ENCODE measurements at places on chromosomes 12 and 14.

DNA sequence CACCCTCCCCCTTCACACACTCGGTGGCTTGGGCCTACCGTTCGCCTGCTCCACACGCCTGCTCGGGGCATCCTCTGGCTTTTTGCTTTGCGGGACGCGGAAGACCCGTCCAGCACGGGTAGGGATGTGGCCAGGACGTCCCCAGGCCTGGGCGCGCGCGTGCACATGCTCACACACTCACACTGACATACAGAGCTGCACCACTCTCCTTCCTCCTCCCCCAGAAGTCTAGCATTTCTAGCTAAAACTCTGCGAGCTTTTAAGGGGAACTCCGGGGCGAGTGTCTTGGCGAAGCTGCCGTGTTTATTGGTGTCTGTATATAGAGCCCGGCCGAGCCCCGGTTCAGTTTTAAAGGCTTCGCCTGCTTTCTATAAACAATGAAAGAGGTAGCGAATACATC is 5.0 kb downstream of the TBX5 start:
- DNase-seq: no peak

GRCh38 chr12:82555699-82556098 is 131.0 kb upstream of the TMTC2 start:
- DNase-seq: no peak

DNA sequence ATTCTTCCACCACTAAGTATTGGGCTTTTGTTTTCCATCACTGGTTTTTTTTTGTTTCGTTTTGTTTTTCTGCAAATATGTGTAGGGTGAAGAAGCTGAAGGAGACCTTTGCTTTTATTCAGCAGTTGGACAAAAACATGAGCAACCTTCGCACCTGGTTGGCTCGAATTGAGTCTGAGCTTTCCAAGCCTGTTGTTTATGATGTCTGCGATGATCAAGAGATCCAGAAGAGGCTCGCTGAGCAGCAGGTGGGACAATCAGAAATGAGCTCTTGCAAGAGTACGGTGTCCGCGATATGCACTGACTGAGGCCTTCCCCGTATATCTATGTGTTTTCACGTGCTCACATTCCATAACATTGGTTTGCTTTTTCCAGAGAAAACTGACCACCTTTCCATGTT is 91.5 kb downstream of the ESR2 start:
- DNase-seq: no peak

DNA sequence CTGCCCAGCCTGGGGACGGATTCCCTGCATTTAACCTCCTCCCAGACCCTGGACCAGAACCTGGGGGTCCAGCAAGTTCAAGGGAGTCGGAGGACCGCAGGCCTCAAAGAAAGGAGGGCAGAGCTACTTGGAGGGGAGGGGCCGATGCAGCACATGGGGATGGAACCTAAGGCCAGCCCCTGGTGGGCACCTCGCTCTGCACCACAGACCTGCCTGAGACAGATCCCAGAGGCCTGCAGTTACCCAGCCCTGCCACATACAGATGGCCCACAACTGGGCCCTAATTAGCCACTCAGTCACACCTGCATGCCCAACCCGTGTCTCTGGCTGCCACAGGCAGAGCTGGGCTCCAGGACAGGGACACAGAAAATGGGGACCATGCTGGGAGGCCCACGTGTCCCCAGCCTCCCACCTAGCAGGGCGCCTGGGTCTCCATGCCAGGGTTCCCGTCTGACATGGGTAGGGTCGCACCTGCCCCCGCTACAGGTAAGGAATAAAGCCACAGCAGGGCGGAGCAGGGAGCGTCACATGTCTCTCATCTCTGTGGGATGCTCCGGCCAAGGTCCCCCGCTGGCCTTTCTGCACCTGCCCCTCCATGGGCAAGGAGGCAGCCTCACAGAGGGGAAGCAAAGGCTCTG is 16.7 kb downstream of the AKT1 start:
- no peak for DNase-seq

GRCh38 chr12:12056951-12057350 is 13.8 kb upstream of the BCL2L14 start:
- no peak for DNase-seq

GRCh38 chr12:121927813-121928212 is 9.4 kb downstream of the CFAP251 start:
- DNase-seq: peak; percentile 55

- peak; percentile 58 for DNase-seq
Measured at GRCh38 chr14:69693145-69693544, 73.8 kb upstream of the SRSF5 start.

DNA sequence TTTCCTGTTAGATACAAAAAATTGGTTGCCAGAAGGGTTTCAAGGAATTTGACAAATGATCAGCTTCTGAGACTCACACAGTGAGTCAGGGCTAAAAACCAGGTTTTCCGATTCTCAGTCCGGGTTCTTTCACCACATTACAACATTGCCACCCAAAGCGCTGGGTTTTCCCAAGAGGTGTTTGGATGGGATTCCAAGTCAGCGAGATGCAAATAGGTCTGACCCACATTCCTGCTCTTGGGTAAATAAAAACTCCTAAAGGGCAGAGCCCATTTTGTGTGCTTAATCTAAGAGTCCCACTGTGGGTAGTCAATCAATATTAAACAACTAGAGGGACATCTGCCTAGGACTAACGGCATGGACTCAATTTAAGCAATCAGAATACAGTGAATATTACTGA is 5.4 kb upstream of the RIC8B start:
- DNase-seq: no peak

DNA sequence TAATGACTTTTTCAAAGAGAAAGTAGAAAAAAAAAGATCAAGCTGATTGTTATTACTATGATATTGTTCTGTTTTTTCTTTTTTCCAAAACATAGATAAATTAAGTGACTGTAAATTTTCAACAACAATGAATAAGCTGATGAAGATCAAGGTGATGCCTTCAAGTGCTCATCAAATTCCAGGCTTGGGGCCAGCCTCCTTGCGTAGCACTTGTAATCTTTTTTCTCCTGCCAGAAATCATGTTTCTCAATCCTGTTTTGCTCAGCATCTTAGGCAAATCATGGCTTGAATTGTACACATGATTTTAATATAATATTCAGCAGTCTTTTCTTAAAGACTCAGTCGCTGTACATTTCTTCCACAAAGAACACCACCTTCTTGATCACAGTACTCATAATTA is 333.2 kb downstream of the NPAS3 start:
- no peak for DNase-seq

DNA sequence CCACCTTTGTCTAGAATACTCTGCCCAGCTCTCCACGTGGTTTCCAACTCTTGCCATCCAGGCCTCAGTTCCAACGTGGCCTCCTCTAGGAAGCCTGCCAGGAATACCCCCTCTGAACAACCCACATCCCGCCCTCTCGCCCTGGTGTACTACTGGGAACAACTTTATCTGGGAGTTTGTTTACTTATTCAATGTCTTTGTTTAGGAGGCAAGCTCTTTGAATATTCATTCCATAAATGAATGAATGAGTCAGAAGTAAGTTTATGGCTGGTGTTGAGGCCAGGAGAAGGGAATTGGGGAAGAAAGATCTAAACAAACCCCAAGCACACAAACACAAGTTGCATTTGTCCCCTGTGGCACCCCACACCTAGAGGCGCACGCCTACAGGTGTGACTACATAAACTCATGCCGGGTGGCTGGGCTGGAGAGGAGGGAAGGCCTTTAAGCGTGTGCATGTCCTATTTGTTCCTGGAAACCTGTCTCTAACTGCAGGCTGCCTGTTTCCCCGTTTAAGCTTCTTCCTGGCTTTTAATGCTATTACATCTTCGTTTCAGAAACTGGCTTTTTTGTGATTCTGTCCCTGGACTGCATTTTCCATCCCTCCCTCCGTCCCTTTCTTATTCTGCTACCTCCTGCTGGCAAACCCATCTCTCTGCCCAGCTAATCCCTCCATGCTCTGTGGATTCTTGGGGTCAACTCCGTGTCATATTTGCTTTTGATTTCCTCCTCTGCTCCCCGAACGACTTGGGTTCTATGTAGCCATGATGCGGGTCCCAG is 57.9 kb downstream of the FZD10 start:
- no peak for DNase-seq

GRCh38 chr14:90168425-90169105 is 87.8 kb upstream of the PSMC1 start:
- DNase-seq: no peak

GRCh38 chr12:104181313-104181712 is 34.3 kb upstream of the TXNRD1 start:
- DNase-seq: no peak

DNA sequence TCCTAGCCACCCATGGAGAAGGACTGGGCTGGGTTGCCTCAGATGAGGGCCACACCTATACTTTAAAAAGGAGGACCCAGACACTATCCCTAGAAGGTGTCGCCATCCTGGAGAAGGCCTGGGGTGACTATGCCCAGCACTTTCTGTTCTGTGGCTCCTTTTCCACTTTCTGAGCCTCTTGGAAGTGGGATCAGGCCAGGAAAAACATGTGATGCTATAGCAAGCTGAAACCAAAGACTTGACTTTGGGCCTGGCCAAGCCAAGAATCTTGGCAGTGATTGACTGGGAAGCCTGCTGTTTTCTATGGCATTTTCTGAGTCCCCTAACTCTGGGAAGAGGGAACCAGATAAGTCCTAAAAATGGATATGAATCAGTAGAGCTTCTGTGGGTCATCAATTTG is 332.3 kb downstream of the ZFP36L1 start:
- DNase-seq: no peak

- no peak for DNase-seq
Measured at GRCh38 chr14:54674046-54674741, 107.3 kb downstream of the SAMD4A start.

GRCh38 chr12:55068416-55069010 is 48.7 kb downstream of the NEUROD4 start:
- peak; percentile 84 for DNase-seq

GRCh38 chr14:52072266-52072780 is 3.5 kb upstream of the NID2 start:
- DNase-seq: no peak

- DNase-seq: no peak
Measured at GRCh38 chr14:72780751-72781150, 113.2 kb downstream of the DPF3 start.

DNA sequence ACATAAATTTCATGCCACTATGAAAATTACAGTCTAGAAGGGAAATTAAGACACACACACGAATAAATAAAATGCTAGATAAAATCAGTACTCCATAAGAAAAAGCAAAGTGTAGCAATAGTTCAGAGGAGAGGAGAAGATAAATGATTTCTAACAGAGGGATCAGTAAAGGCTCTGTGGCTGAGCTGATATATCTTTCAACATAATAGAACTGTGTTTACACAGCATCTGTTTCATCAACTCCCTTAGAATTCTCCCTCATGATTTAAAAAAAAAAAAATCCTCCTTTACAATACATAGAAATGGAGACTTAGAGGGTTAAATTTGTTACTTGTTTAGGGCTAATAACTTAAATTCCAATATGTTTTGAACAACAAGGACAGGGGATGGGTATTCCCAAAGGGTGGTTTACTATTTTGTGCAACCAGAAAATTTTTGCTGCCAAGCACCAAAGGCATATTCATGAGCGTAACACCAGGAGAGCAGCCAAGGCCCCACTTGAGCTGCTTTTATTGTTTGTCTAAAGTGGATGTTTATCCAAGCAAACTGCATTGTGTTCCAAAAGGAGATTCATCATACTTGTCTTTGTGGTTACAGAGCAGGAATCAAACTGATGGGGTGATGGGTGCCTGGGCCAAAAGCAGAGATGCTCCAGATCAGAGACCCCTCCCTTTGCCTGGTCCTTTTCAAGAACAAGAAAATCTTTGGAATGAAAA is 162.7 kb downstream of the BMP4 start:
- no peak for DNase-seq

DNA sequence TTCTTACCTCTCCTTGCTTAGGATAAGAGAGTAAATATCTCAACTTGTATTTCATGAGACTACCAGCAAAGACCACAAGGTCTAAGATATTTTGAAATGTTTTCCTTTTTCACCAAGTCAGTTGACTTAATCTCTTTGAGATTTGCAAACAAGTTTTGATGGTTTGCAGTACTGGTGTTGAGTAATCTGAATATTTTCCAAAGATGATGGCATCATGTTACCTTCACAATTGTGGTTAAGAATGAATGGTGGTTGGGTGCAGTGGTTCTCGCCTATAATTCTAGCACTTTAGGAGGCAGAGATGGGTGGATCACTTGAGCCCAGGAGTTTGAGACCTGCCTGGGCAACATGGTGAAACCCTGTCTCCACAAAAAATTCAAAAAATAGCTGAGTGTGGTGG is 225.7 kb downstream of the TMTC2 start:
- DNase-seq: no peak

GRCh38 chr14:29111554-29111953 is 345.0 kb downstream of the FOXG1 start:
- no peak for DNase-seq

DNA sequence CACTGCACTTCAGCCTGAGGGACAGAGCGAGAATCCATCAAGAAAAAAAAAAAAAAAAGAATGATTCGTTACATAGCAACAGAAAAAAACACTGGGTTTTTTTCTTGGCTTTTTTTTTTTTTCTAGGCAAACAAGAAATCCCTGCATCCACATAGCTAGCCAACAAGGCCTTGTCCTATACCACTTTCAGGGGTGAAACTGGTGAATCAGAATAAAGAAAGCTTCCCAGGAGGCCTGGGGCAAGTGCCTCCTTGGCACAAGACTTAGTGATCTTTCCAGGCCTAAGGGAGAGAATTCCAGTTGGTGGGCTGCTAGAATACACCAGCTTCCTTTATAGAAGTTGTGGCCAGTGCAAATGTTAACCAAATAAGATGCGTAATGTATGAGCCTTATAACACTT is 90.0 kb downstream of the VCPKMT start:
- no peak for DNase-seq

- DNase-seq: peak; percentile 97
Measured at GRCh38 chr12:53219292-53219955, 12.4 kb upstream of the ITGB7 start.

GRCh38 chr14:105856676-105857219 is 330.4 kb downstream of the TMEM121 start:
- DNase-seq: no peak

DNA sequence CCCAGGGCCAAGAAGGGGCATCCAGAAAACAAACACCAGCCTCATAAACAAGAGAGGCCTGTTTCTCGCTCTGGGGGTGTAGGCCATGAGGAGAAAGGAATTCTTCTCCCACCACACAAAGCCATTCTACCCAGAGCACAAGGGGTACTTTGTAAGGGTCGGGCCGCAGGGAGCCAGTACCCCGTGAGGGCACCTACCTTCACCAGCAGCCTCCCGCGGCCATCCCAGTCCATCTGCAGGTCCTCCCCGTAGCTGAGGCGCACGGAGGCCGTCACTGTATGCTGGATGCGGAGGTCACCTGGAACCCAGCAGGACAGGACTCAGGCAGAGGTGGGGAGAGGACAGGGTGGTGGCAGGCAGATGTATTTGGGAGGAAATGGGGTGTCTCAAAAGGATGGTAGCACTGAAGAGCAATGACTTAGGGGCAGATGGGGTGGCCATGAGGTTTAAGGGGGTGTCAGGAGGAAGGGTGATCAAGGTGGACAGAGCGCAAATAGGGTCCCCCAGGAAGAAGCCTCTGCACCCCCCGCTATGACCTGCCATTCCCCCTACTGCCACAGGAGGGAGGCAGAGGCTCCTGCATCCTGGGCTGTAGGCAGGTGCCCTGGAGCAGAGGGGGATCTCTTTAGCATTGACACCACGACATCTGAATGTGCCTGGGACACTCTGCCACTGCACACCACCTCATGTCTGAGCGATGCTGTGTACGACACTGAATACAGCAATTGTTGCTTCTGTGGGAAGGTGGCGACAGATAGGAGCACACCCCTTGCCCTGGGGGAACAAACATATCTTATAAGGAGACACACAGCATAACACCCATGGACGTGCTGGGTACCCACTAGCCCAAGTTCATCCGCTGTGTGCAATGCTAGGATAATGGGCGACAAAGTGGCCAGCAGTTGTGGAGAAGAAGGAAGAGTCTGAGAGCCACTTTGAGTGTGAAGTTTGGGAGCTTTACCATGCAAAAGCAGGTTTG is 61.4 kb downstream of the VWF start:
- no peak for DNase-seq
